LoVo (cell line): ENCODE measurements at places on chromosomes 16 and 17.

DNA sequence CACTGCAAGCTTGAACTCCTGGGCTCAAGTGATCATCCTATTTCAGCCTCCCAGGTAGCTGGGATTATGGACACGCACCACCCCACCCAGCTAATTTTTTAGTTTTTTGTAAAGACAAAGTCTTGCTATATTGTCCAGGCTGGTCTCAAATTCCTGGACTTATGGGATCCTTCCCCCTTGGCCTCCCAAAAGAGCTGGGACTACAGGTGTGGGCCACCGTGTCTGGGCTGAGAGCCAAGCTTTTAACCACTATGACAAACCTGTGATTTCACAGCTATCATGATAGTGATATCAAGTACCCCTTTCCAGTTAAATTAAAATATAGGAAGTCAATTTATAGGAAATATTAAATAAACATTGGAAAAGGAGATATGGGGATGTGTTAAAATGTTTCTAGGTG lies 74.6 kb upstream of the IRX6 start:
- no peak for DNase-seq

GRCh38 chr17:9038380-9038779 lies 17.1 kb downstream of the NTN1 start:
- no peak for DNase-seq

- DNase-seq: peak; percentile 64
Measured at GRCh38 chr17:42660692-42661345, 1.7 kb downstream of the TUBG2 start.

DNA sequence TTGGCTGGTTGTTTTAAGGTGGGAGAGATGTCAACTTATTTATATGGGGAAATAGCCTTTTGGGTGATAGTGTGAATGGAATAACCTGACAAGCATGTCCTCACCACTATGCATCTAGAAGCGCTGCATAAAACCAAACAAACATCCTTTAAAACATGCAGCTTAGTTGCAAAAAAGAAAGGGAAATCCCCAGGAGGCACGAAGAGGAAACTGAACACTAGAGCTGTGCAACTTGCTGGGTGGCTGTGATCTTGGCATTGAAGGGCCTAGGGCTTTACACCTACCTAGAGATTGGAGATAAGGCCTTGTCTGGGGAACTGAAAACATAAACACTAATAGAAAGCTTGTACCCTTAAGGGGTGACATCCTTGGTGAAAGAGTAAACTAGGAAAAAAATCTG lies 7.3 kb downstream of the C16orf54 start:
- no peak for DNase-seq

DNA sequence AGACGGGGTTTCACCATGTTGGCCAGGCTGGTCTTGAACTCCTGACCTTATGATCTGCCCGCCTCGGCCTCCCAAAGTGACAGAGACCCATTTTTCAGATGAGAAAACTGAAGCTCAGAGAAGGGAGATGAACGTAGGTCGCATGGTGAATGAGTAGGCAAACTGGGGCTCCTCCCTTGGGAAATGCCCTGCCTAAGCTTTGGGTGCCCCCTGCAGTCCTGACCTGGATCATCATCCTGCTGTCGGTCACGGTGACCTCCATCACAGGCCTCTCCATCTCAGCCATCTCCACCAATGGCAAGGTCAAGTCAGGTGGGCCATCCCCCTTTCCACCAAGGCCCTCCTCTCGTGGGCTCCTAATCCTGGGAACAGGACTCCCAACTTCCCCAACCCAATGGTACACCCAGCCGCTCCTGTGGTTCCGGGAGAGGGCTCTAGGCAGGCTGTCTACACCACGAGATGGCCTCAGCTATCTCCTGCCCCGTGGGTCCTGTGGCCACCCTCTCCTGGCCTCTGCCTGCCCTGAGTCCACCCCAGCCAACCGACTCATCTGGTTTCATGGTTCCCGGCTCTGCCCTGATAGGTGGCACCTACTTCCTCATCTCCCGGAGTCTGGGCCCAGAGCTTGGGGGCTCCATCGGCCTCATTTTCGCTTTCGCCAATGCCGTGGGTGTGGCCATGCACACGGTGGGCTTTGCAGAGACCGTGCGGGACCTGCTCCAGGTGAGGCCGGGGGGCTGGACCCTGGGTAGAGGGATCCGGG lies 4.7 kb downstream of the SLC12A3 start:
- no peak for DNase-seq

DNA sequence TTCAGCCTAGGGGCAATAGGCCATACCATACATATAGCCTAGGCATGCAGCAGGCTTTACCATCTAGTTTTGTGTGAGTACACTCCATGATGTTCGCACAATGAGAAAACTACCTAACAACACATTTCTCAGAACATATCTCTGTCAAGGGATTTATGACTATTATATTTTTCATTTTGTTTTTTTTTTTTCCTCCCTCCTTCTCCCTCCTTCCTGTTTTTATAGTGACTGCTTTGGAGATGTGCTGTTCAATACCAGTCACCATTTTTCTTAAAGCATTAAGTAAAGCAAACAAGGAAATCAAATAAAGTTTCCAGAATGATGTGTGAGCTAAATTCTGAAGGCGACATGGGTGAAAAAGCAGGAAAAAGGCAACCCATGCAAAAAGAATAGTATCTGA lies 194.6 kb downstream of the STX8 start:
- DNase-seq: no peak

GRCh38 chr16:65754820-65755691 lies 611.4 kb upstream of the CDH5 start:
- DNase-seq: no peak

DNA sequence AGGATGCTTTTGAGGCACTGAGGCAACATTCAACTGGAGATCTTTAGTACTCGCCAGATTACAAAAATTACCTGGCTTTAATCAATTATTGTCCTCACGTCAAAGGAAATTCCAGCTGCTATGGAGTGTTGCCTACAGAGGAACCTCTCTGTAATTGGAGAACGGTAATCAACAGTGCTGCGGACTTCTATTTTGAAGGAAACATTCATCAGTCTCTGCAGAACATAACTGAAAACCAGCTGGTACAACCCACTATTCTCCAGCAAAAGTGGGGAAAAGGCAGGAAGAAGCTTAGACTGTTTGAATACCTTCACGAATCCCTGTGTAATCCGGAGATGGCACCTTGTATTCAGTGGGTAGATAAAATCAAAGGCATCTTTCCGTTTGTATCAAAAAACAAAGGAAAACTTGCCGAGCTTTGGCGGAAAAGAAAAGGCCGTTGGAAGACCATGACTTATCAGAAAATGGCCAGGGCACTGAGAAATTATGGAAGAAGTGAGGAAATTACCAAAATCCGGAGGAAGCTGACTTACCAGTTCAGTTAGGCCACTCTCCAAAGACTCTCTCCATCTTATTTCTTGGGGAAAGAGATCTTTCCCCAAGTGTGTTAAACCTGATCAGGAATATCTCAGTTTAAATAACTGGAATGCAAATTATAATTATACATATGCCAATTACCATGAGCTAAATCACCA lies 3.0 kb downstream of the SLC35G3 start:
- no peak for DNase-seq

DNA sequence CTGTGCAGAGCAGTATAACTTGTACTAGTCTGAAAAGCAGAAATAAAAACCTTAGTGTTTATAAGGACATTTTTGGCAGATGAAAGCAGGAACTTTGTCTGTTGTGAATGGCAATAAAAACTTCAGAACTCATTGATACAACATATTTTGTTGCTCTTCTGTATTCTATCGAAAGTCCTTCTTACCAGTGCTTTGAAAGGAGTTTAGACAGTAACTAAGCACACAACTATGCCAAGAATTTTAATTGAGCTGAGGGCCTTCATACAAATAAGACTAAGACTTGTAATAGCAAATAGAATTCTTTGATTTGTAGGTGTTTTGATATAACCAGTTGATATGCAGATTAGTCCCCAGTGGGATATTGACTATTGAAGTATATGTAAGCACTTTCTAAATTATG lies 308.4 kb downstream of the ZFHX3 start:
- DNase-seq: peak; percentile 27
